ENCODE measurements at places on chromosomes 1 and 21. TPM values are rescaled to one million over a fixed set of nuclear protein-coding genes. Genes with fewer than 3 reads are reported as not detected.

CAPN8 gene
- 0.57 TPM for total RNA-seq

DNA sequence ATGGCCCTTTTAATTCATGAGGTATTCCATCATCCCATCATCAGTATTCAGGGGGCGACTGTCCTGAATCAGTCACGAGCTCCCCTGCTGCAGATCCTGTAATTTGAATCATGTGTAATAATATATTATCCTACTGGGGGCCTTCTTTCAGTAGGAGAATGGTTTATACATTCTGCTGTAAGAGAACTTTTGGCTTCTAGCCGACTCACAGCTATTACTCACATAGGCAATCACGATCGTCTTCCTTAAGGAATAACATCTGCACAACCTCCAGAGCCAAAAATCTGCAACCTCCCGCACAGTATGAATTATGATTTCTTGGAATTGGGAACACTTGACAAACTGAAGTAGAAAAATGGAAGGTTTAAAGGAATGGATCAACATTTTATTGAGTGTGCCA is 343.0 kb downstream of the USP25 start:
- H3K36me3 ChIP-seq, result no peaks in the 10 kb centered on the region
- H3K27me3 ChIP-seq, result no peaks in the 10 kb centered on the region

DNA sequence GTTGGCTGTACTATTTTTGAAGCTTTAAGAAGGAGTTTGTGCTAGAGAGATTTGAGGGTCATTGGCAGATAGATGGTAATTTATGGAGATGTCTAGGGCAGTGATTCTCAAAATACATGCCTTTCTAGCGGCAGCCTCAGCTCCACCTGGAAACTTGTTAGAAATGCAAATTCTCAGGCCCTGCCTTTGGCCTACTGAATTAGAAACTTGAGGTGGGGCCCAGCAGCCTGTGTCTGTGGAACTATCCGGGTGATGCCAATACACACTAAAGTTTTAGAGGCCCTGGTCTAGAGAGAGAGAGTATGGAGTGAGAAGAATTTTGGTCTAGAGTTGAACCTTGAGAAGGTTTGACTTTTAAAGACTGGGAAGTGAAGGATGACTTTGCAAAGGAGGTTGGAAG is 82.5 kb downstream of the CDC14A start:
- no peaks in the 10 kb centered on the region for H3K27me3 ChIP-seq
- H3K27ac ChIP-seq, result no peak overlapping the region
- no peak for DNase-seq
- H3K4me1 ChIP-seq, result peaks cover 5% of the 10 kb centered on the region
- no peak overlapping the region for H3K4me3 ChIP-seq

C1orf116 gene
- 82.0 TPM for total RNA-seq

GRCh38 chr21:38177919-38178652 is 78.7 kb upstream of the KCNJ15 start:
- H3K27me3 ChIP-seq, result no peaks in the 10 kb centered on the region
- no peaks in the 10 kb centered on the region for H3K36me3 ChIP-seq
- no peak for DNase-seq
- H3K27ac ChIP-seq, result no peak overlapping the region

Data from esophagus squamous epithelium (tissue), 5 donors.